Mesothelial cell of epicardium (in vitro differentiated cells): ENCODE measurements at places on chromosomes 1 and 21. TPM values are rescaled to one million over a fixed set of nuclear protein-coding genes. Genes with fewer than 3 reads are reported as not detected.

GRCh38 chr1:214449371-214449770, 102.0 kb downstream of the PTPN14 start:
- no peak for DNase-seq

DNA sequence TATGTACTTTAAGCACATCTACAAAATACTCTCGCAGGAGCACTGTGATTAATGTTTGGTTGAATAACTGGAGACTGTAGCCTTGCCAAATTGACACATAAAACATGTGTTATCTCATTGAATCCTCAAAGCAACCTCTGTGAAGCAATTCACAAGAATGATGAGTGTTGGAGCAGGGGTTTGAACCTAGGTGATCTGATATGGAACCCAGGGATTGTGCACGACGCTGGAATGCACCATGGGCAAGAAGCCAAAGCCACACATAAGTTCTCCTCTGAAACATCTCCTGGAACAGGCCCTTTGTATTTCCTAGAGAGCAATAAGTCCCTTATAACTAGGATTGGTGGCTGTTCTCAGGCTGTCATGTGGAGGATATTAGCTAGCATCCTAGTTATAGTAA, 124.6 kb upstream of the IVNS1ABP start:
- peak; percentile 75 for DNase-seq

Gene RNU1-1
- total RNA-seq = 3,774 to 3,945 TPM (median 3,937 TPM) in 3 replicates

Gene NUDT4B
- total RNA-seq = 0.34 to 0.44 TPM in 2 of 3 replicates, not detected in the other

- no peak for DNase-seq
These were observed 3.8 kb upstream of the THEMIS2 start for GRCh38 chr1:27868556-27868931.

- no peak for DNase-seq
These were observed 15.1 kb upstream of the ADORA1 start for GRCh38 chr1:203112475-203112874.

GRCh38 chr1:204464187-204464631, 30.4 kb downstream of the PIK3C2B start:
- no peak for DNase-seq

GRCh38 chr21:45293726-45294401, 6.2 kb upstream of the POFUT2 start:
- DNase-seq = no peak

Gene SPATA46
- not detected in 3 replicates for total RNA-seq

GRCh38 chr1:203681739-203682138, 55.1 kb downstream of the ATP2B4 start:
- no peak for DNase-seq

DNA sequence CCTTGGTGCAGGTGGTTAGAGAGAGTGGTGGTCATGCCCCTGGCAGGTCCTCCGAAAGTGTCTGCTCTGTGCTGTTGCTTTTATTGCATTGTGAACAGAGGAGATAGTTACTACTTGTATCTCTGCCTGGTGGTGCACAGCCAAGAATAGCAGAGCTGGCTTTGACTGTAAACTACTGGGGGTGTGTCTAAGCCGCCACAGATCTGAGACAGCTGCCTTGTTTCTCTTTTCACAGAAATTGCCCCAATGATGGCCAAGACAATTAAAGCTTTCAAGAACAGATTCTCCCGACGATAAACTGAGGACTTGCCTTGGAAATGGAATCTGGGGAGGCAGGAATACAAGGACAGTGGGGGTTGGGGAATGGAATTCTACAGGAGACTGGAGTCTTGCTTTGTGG, 16.0 kb downstream of the ELOA start:
- no peak for DNase-seq

- no peak for DNase-seq
These were observed 190.5 kb upstream of the NRIP1 start for GRCh38 chr21:15255261-15255660.

DNA sequence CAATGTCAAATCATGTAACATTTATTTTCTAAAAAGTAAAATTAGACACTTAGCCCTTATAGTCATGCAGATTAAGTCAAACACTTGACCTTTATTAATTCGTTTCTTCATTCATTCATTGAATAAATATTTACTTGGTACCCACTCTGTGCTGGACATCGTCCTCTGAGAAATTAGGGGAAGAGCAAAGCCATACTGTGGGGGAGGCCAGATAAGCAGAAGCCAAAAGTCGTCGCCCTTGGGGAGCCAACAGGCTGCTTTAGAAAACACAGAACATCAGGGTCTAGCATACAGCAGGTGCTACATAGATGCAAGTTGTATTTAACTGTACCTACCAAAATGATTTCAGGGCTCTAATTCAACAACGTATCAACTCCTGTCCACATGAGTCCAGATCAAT, 66.1 kb upstream of the PROX1 start:
- no peak for DNase-seq

- no peak for DNase-seq
These were observed 3.6 kb downstream of the ZC3H12A start for GRCh38 chr1:37477946-37478345.

- no peak for DNase-seq
These were observed 25.5 kb downstream of the SLC2A1 start for GRCh38 chr1:42933060-42933586.

Gene BRDT
- total RNA-seq = not detected in 3 replicates

Gene CELA3A
- total RNA-seq = not detected in 3 replicates

DNA sequence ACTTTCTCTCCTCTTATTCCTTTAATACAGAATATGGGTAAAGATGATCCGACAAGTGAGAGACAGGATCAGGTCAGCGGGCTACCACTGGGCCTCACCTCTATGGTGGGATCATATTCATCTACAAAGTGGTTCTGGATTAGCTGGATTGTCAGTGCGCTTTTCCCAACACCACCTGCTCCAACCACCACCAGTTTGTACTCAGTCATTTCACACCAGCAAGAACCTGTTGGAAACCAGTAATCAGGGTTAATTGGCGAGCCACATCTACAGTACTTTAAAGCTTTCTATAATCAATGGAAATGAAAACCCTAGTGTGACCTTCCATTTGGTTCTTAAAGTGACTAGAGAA, 643 bp downstream of the NRAS start:
- DNase-seq = no peak

DNA sequence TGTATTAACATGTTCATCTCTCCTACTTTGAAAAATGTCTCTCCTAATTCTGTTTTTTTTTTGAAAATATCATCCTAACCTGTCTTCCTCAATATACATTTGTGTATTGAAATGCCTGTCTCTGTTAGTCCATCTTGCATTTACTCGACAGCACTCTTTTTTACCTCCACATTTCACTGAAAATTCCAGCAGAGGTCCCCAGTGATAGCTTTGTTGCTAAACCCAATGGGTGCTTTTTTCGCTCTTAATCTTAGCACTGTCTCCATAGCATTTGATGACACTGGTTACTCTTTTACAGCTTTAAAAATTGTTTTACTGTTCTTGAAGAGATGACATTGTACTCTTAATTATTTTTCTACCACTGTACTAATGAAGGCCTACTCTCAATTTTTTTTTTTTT, 10.8 kb downstream of the OSBPL9 start:
- no peak for DNase-seq

Gene SLC35A3
- total RNA-seq = 20.6 to 24.2 TPM (median 22.2 TPM) in 3 replicates

Gene DDR2
- total RNA-seq = 54.4 to 60.0 TPM (median 58.1 TPM) in 3 replicates

GRCh38 chr1:23638786-23639241, 52.8 kb upstream of the RPL11 start:
- DNase-seq = no peak
